ENCODE measurements at places on chromosomes 1 and 21.

DNA sequence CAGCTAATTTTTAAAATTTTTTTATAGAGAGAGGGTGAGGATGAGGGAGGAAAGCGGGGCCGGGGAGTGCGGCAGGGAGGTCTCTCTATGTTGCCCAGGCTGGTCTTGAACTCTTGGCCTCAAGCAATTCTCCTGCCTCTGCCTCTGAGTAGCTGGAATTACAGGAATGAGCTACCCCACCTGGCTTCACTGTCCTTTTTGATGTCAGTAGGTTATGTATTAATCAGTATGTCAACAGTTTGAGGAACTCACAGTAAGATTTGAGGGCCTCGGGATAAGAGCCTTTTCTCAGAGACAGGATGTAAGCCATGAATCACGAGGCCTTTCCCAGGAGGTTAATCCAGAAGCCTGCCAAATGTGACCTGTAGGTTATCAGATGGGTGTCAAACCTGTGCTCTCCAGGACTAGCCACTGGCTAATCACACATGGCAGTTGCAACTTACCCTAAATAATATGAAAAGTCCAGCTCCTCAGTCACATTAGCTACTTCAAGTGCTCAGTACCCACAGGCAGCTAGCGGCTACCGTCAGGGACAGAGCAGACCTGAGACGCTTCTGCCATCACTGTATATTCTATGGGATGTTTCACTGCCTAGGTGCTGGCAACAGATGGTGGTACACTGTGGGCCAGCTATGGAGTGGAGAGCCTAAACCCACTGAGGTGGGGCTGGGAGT lies 33.1 kb downstream of the TRIM67 start:
- DNase-seq: no peak

- DNase-seq: no peak
Observed at GRCh38 chr1:159827549-159827948, 876 bp downstream of the SLAMF8 start.

DNA sequence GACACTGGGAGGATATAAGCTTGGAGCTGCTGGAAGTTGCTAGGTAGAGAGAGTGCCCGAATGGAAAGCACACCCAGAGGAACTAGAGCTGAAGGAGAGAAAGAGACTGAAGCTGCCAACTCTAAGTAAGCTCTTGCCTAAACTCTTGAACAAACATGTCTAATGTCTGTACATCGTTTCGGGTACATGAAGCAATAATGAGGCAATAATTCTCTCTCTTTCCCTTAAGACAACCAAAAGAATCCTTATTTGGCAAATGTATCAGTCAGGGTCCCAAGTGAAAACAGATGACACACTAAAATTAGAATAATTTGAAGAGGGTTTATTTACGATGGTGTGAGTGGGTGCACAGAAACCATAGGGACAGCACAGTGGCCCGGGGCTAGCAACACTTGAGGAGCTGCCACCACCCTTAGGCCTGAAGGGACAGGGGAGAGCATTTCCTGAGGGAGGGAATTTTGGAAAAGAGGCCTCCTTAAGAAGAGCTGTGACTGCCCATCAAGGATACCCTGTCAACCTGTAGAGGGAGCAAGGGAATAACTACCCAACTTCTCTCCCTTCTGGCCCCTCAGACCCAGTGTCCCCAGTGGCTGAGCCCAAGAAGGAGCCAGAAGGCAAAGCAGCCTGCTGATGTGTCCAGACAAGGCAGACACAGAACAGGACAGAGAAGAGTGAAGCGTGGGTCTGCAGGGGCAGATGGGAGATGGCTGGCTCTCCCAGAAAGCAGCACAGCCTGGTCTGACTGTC lies 36.1 kb upstream of the KHDRBS1 start:
- DNase-seq: no peak

DNA sequence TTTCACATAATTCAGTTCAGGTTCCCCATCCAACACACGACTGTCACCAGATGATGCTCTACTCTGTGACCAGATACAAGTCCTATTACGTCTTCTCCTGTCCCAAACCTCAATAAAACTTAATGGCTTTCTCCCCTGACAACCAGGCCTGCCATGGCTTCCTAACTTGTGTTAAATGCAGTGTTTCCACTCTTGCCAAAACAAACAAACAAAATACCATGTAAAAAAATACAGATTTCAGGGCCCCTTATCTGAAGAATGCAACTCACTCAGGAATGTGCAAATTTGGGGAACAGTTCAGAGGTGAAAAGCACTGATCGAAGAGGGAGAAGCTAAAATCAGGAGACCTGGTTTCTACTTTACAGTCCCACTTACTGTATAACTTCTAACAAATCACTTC lies 863 bp upstream of the NUF2 start:
- no peak for DNase-seq

- no peak for DNase-seq
Observed at GRCh38 chr21:42616941-42617340, 36.5 kb upstream of the PDE9A start.

DNA sequence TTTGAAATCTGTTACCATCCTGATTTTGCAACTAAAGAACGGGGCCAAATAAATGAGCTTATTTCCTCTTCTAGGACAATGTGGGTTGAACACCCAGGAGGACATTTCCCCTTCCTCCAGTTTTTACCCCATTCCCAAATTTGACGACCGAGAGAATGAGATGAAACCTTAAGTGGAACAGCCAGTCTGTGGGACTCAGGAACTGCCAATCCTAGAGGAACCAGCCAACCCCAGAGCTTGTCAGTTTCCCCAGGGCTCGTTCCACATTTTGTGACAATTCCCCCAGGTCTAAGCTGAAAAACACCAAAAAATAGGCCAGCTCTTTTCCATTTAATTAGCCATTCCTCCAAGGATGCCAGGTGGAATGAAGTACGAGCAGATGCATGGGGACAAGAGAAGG lies 21.3 kb upstream of the MAPKAPK2 start:
- no peak for DNase-seq

- DNase-seq: no peak
Observed at GRCh38 chr1:209010475-209011230, 572.9 kb upstream of the CAMK1G start.

- peak; percentile 63 for DNase-seq
Observed at GRCh38 chr1:39268112-39268581, 63.7 kb downstream of the MACF1 start.

GRCh38 chr1:222275729-222276465 lies 272.0 kb downstream of the HHIPL2 start:
- DNase-seq: no peak

DNA sequence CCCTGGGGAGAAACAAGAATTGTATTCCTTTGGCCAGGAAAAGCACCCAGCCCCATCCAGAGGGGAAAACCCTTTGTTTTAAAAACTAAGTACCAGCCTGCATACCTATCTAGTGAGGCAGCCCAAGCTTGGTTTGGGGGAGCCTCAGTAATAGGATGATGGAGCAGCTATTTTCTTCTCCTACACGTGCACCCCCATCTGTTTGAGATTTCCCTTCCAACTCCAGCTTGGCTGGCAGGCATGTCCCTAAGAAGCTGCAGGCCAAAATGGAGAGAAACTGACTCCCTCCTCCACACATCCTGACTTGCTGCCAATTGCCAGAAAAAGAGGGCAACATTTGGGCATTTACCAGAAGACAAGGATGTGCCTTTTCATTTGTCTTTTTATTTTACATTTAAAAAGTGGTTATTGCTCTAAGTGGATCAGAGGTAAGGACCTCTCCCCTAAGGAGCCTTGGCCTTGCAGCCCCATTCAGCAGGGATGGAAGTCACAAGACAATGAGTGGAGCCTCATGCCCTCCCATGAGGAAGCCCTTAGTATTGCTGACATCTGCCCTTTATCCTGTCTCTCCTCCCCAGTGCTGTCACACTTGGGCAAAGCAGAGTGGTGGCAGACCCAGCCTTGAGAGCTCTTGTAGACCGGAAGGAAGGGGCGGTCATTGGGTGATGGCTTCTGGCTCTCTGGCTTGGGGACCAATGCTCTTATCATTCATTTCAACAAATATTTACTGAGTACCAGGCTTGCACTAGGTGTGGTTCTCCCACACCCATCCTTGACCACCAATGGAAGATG lies 8.6 kb downstream of the FNDC5 start:
- no peak for DNase-seq

GRCh38 chr1:10617318-10617717 lies 142.6 kb downstream of the PEX14 start:
- no peak for DNase-seq

DNA sequence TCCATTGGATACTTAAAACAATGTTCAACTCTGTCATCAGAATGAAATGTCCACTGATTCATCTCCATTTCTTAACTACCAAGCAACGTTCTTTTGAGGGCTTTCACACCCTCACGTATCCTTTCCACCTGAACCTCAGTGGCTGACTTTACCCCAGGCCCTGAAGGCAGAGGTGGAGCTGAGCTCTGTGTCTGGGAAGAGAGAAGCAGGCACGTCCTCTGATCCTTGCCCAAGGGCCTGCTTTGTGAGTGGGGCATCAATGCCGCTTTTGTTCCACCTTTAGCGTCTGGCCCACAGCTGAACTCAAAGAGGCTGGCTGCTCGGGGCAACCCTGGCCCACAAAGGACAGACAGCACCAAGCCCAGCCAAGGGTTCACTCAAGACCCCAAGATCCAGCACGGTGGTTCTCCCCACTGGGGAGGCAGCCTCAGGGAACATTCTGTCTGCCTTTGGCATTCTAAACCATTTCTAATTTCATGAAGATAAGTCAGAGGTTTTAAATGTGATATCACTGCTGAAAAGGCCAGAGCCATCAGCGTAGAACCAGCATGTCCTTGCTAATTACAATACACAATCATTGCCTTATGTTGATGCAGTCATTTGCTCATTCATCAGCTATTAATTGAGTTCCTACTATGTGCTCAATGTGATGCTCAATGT lies 126.0 kb upstream of the UBE2U start:
- DNase-seq: no peak

GRCh38 chr1:118136187-118136941 lies 48.7 kb downstream of the SPAG17 start:
- no peak for DNase-seq

DNA sequence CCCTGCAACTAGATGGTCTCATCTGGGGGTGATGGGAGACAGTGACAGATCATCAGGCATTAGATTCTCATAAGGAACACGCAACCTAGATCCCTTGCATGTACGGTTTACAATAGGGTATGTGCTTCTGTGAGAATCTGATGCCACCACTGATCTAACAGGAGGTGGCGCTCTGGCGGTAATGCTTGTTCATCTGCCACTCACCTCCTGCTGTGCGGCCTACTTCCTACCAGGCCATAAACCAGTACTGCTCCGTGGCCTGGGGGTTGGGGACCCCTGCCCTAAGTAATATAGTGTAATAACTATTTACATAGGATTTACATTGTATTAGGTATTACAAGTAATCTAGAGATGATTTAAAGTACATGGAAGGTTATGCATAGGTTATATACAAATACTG lies 134.9 kb downstream of the CLEC20A start:
- no peak for DNase-seq

DNA sequence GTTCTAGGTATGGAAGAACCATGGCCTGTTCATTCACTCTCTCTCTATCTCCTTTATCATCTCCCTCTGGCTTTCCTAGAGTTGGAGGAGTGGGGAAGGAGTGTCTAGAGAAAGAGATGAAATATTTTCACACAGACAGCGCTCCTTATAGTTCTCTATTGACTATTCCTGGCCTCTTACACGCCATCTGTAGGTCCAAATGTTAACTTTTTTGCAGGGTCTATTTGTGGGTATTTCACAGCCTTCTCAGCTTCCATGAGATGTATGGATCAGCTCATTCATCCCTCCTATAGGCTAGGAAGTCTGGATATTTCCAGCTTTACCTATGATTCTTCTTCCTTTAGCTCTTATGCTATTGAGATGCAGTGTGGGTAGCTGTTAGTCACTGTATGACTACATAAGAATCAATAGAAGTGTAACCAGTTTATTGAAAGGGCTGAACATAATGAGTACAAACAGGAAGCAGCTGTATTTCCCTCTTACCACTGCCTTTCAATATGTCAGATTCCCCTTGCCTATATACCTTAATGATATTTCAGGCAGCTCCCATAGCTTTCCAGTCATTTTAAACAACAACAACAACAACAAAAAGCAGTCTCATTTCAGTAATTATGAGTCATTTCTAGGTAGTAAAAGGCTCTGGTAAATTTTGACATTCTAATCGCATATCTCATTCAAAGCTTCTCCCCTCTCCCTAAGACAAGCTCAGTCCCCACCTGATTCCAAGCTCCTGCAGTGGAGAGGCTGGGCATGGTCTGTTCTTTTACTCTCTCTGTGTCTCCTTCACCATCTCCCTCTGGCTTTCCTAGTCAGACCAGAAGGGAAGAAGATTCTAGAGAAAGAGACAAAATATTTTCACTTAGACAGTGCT lies 149.5 kb downstream of the TTLL7 start:
- no peak for DNase-seq

DNA sequence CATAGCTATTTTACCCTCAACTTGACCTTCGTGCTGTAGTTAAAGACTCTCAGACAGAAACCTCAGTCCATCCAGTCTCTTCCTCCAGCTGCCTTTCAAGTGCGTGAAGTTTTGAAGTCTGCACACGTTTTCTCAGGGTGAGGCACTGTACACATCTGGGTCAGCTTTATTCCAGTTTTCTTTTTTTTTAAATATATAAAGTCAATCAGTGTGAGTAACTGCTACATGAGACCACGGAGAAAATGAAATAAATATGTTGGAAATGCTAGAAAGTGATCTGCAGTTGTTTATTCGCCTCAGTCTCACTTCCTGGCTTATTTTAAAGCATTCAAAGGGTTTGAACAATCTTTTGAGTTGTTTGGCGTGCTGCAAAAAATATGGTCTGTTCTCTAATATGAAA lies 135.7 kb downstream of the ROR1 start:
- no peak for DNase-seq

DNA sequence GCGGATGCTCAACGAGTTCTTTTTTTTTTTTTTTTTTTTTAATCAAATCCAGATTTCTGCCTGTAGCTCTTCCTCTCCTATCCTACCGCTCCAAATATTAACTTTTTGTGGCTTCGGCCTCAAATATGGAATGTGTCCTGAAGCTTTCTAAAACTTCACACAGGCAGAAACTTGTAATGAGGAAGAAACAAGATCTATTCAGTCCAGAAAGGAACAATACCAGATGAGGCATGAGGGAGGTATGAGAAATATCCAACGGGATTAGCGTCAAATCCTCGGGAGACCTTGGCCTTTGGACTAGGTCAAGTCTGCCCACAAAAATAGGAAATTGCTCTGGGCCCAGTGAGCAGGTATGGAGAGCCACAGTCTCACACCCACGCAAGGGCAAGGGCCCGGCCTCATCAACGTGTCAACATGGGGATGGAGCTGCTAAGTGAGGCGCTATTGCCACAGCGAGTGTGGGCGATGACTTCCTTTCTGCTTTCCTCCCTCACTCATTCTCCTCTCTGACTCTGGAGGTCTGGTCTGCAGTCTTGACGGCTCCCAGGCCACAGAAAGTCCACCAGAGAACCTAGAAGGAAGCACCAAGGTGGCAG lies 66.6 kb downstream of the BCAR3 start:
- no peak for DNase-seq

Measured in testis (tissue), 5 donors.